ENCODE measurements at places on chromosomes 7 and 10. TPM values are rescaled to one million over a fixed set of nuclear protein-coding genes. Genes with fewer than 3 reads are reported as not detected.

The GRID2IP gene
- polyA plus RNA-seq: 0.02 TPM

The PON3 gene
- not detected for polyA plus RNA-seq

The CAV1 gene
- 1,356 TPM for polyA plus RNA-seq

The SRRM3 gene
- 2.0 TPM for polyA plus RNA-seq

The LSM8 gene
- polyA plus RNA-seq: 37.1 TPM

The HOXA11 gene
- polyA plus RNA-seq: 0.14 TPM

The SPDYE11 gene
- polyA plus RNA-seq: 0.06 TPM

The CPA2 gene
- 0.10 TPM for polyA plus RNA-seq

The C10orf143 gene
- 1.9 TPM for polyA plus RNA-seq

The CLRN3 gene
- not detected for polyA plus RNA-seq

The MEPCE gene
- polyA plus RNA-seq: 10.1 TPM

The ARMC3 gene
- polyA plus RNA-seq: not detected

The GPRIN2 gene
- not detected for polyA plus RNA-seq

The GPR146 gene
- polyA plus RNA-seq: 0.69 TPM

GRCh38 chr10:45640941-45641340 lies 31.6 kb downstream of the ZFAND4 start:
- no peak for DNase-seq

- no peak for DNase-seq
Measured at GRCh38 chr7:30062587-30062986, 34.4 kb downstream of the PLEKHA8 start.

DNA sequence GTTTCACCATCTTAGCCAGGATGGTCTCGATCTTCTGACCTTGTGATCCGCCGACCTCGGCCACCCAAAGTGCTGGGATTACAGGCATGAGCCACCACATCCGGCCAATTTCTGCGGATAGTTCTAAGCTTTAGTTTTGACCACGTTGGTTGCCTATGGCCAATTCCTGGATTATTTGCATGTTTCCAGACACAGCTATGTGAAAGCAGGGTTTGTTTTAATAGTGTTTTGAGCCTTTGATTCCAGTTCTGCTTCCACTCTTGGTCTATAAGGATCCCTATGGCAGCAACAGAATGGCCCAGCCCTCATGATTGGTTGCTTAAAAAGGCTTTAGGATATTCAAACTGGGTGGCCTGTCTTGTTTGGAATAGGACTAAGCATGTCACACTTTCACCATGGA lies 19.1 kb downstream of the SIRT1 start:
- no peak for DNase-seq

- DNase-seq: no peak
Measured at GRCh38 chr10:71584902-71585563, 134.5 kb downstream of the C10orf105 start.

- DNase-seq: no peak
Measured at GRCh38 chr10:75281974-75282373, 46.2 kb upstream of the COMTD1 start.

DNA sequence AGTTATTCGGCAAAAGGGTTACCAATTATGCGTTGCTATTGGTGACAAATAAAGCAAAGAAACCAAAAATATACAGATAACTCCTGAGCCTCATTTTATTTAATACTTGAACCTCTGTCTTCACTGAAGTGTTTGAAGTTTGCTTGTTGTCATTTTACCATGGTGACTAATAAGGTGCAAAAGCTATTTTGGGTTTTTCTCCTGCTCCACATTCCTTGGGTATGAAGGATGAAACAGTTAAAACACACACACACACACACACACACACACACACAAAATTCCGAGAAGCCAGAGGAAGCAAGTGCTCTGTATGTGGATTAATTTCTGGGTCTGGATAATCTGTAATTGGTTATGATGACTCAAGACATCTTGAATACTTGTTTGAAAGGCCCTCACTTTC lies 246.5 kb downstream of the COBL start:
- DNase-seq: no peak

GRCh38 chr7:85184599-85185423 lies 2.0 kb downstream of the SEMA3D start:
- no peak for DNase-seq

GRCh38 chr7:129168231-129169021 lies 20.0 kb upstream of the SMO start:
- no peak for DNase-seq

DNA sequence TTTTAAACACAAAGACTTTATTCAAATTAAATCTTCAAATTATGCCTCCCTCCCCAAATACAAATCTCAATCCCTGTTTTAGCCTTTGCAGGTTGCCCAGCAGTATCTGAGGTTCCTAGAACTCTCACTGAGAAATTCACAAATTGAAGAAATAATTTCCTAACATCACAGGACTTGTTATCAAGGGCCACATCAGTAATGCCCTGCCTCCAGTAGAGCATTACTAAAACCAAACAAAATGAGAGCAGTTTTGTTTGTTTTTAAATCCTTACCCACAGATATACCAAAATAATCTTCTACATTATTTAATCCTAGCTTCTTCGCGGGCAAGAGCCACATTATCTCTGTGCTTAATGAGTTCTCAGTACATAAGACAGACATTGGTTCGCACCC lies 152.2 kb downstream of the SGMS1 start:
- DNase-seq: no peak

GRCh38 chr10:31932838-31933237 lies 4.2 kb upstream of the ARHGAP12 start:
- no peak for DNase-seq

GRCh38 chr10:29751240-29751639 lies 116.5 kb upstream of the SVIL start:
- DNase-seq: no peak

- DNase-seq: no peak
Measured at GRCh38 chr10:130810856-130811255, 500.7 kb downstream of the TCERG1L start.

DNA sequence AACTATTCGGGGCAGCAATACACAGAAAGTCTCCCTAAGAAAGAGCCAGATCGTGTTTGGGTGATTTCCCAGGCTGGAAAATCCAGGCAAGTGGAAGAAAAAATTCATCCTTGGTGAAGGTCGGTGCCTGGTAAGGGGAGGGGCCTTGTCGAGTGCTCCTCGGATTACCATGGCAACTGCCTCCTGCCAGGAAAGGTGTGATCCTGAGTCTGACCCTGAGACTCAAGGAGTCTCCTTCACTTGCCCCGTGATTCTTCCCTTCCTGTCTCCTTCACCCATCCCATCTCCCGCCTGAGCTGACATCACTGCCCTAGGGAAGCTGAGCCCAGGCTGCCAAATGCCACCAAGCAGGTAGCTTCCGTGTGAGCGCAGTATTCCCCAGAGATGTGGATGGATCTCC lies 112.2 kb downstream of the MYL10 start:
- no peak for DNase-seq

GRCh38 chr7:102991077-102991539 lies 78.3 kb downstream of the LRRC17 start:
- DNase-seq: no peak

- DNase-seq: no peak
Measured at GRCh38 chr7:25255611-25256332, 27.5 kb upstream of the NPVF start.

DNA sequence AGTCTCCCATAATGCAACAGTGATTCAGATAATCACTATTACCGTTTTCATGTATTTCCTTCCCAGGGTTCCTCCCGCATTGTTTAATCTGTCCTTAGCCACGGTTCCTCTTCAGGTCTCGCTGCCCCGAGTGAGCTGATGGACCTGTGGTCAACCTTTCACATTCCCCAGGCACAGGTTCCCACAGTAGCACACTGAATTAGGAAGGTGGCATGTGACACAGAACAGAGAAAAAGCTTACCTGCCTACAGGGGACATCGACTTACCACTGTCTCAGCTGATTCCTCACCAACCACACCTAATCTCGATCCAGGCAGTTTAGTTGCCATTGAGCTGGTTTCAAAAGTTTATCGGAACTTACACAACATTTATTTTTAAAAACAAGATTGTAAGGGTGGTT lies 72.2 kb downstream of the MTURN start:
- no peak for DNase-seq

DNA sequence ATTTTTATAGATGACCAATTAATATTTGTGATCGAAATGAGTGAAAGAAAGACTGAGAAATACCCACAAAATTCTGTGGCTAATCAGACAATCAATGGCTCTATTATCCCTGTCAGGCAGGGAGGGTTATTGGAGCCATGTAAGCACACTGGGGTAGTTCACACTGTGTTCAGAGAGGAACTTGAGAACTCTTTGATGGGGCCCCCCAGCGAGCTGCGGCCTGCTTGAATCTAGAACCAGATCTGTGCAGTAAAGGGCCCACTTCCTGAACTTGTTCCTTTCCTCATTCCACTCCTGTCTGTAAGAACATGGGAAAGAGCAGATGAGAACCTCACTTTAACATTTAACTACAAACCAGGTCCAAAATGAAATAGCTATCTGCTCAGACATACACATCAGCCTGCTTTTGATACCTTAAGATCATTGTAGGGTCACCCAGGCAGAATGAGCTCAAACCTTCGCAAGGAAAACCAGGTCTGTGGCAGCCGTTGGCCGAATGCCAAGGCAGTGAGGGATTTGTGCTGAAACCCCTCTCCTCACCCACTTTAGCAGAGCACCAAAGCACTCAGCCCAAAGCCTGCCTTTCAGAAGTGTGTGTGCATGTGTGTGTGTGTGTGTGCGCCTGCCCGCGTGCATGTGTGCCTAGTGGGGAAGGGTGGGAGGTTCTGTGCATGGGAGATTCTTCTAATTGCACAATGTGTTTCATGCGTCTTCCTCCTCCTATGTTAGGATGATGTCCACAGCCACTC lies 365.6 kb upstream of the MGMT start:
- DNase-seq: no peak

- DNase-seq: no peak
Measured at GRCh38 chr10:106978756-106979155, 185.8 kb downstream of the SORCS1 start.

GRCh38 chr10:81065474-81065873 lies 527.8 kb downstream of the SH2D4B start:
- DNase-seq: no peak

DNA sequence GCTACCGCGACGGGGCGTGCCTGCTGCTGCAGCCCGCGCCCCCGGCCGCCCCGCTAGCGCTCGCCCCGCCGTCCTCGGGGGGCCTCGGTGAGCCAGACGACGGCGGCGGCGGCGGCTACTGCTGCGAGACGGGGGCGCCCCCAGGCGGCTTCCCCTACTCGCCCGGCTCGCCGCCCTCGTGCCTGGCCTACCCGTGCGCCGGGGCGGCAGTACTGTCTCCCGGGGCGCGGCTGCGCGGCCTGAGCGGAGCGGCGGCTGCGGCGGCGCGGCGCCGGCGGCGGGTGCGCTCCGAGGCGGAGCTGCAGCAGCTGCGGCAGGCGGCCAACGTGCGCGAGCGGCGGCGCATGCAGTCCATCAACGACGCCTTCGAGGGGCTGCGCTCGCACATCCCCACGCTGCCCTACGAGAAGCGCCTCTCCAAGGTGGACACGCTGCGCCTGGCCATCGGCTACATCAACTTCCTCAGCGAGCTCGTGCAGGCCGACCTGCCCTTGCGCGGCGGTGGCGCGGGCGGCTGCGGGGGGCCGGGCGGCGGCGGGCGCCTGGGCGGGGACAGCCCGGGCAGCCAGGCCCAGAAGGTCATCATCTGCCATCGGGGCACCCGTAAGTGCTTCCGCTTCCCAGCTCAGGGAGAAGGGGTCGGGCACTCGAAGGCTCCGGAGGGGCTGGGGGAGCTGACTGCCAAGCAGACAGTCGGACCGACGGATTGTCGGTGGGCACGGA lies 761 bp downstream of the PTF1A start:
- DNase-seq: no peak

- DNase-seq: no peak
Measured at GRCh38 chr7:21063106-21063505, 276.4 kb upstream of the SP8 start.

GRCh38 chr7:78510580-78511188 lies 712.1 kb downstream of the PHTF2 start:
- DNase-seq: peak; percentile 29

GRCh38 chr10:14247377-14248116 lies 83.2 kb downstream of the FRMD4A start:
- no peak for DNase-seq

DNA sequence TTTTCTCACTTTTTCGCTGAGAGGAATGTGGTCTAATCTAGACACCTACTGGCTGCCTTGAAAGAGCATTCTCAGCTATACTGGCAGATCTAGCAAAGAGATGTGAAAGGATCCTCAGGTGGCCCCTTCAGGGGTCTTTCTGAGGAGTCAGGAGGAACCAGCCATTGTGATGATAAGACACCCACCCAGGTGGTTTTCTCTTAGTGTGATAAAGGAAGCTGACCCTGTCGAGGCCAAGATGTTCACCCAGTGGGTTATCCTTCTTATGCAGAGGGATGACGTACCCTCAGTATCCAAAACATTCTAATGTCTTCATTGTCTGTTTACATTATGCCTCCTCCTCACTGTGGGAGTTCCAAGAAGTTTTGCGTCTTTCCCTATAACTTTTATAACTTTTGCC lies 98.3 kb upstream of the LRGUK start:
- no peak for DNase-seq

GRCh38 chr7:44604941-44605340 lies 1.5 kb upstream of the OGDH start:
- DNase-seq: no peak

DNA sequence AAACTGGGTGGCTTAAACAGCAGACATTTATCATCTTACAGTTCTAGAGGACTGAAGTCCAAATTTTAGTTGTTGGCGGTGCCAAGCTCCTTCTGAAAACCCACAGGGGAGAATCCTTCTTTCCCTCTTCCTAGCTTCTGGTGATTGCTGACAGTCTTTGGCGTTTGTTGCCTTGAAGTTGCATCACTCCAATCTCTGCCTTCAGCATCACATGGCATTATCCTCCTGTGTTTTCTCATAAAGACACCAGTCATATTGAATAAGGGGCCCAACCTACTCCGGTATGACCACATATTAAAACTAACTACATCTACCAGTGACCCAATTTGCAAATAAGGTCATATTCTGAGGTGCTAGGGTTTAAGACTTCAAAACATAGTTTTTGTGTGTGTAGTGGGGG lies 472.1 kb upstream of the IGFBP3 start:
- DNase-seq: no peak

DNA sequence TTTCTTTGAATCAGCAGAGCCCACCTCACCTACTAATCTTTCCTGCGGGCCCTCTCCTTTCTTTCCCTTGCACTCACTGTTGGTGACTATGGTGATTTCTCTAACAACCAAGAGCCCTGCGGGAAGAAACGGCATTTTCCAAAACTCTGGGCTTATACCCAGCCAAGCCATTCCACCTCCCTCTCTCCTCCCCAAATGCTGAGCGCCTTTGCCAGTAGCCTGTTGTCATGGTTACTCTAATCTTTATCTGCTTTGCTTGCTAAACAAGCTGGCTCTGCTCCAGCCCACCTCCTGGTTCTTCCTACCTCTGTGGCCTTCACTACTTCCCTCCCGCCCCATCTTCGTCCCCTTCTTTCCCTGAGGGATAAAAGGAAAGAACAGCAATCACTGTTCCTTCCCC lies 86.7 kb downstream of the DGKI start:
- no peak for DNase-seq

GRCh38 chr7:31075086-31075405 lies 22.9 kb downstream of the ADCYAP1R1 start:
- no peak for DNase-seq

GRCh38 chr7:95907337-95907736 lies 135.0 kb downstream of the DYNC1I1 start:
- no peak for DNase-seq

GRCh38 chr7:113918946-113919345 lies at the start of gene PPP1R3A:
TSS of gene PPP1R3A (minus strand) at chr7:113919009. CDS start at chr7:113918996, 13 bp downstream.
- DNase-seq: no peak
